ENCODE measurements at places on chromosomes 3 and 15. TPM values are rescaled to one million over a fixed set of nuclear protein-coding genes. Genes with fewer than 3 reads are reported as not detected.

DNA sequence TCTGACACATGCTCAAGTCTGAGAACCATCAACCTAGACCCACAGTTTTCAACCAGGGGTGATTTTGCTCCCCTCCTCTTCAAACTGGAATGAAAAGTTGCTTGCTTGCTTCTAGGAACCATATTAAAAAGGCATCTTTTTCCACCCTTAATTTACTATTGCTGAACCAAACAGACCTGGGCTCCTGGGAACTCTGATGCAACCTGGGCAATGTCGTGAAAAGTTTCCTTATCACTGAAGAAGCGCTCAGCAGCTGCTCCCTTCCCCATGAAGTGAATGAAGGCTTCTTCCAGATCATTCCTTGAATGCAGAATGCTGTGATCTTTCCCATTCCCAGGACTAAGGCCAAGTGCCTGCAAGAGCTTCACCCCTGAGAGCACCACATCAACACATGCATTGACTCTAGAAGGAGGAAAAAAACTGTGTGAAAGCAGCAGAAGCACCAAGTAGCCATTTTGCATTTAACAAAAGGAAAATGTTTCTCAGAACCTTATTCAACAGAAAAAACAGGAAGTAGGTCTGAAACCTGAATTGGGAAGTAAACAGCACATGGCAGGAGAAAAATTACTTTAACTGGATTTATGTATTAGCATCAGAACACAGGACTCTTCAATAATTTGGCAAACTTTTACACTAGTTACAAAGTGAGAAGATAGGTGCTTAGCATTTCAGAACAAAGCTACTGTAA lies 8.7 kb downstream of the ADPGK start:
- DNase-seq, result no peak

DNA sequence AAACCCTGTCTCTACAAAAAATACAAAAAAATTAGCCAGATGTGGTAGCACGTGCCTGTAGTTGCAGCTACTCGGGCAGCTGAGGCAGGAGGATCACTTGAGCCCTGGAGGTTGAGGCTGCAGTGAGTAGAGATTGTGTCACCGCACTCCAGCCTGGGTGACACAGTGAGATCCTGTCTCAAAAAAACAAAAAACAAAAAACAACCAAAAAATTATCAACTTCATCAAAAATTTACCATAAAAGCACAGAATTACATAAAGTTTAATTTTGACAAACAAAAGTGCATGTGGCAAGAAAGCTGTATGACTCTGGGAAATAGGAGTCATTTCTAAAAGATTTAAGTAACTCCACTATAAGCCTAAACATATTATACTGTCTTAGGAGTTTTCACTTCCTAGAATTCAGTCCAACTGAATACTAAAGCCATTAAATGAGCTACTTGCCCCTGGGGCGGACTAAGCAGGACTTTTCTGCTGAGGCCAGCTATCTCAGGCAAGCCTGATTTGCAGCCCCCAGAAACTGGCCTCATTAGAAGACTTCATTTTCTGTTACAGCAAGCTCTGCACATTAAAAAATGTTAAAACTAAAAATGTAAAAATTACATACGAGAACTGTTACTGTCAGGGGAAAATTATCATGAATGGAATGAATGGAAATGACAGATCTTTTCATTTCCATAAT lies 23.0 kb downstream of the HSPBAP1 start:
- DNase-seq, result no peak

DNA sequence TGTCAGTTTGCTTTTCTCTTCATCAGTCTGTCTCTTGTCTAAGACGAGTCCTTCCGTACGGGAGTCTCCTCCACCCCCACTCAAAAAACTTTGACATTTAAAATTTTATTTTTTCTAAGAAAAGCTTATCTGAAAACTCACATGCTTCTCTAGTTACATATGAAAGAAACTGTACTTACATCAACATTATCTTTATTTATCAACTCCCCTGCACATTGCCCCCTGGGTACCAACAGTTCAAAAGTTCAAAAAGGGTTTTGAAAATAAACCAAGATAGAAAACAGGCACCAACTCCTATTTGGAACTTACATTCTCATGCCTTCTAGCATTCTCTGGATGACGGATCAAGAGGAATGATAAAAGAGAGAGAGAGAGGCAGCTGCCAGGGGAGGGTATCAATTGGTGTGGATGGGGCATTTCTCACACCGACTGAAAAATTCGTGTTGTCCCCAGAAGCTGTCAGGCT lies 182.5 kb downstream of the FOXP1 start:
- DNase-seq, result peak; percentile 38

- no peak for DNase-seq
Observed at GRCh38 chr3:32147509-32147908, 41.1 kb downstream of the GPD1L start.

DNA sequence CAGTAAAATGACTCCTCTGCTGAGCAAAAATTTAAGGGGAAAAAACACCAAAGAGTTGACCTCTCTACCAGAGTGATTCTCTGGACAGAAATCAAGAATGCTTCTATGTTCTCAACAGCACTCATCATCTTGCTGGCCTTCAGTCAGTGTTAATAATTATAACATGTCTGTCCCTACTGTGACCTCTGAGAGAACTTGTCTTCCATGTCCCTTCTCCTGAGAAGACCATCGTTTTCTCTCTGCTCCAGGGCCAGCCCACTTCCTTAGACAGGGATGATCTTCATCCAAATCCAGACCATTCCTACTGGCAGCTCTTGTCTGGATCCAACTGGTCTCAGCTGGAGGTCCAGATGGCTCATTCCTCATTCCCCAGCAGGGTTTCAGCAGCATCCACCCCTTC lies 139.0 kb upstream of the NECTIN3 start:
- no peak for DNase-seq

- DNase-seq, result no peak
Observed at GRCh38 chr3:15633766-15634598, 32.4 kb downstream of the BTD start.

GRCh38 chr3:14467814-14468620 lies 65.6 kb downstream of the SLC6A6 start:
- peak; percentile 87 for DNase-seq

- no peak for DNase-seq
Observed at GRCh38 chr3:71701251-71701762, 23.9 kb downstream of the EIF4E3 start.

DNA sequence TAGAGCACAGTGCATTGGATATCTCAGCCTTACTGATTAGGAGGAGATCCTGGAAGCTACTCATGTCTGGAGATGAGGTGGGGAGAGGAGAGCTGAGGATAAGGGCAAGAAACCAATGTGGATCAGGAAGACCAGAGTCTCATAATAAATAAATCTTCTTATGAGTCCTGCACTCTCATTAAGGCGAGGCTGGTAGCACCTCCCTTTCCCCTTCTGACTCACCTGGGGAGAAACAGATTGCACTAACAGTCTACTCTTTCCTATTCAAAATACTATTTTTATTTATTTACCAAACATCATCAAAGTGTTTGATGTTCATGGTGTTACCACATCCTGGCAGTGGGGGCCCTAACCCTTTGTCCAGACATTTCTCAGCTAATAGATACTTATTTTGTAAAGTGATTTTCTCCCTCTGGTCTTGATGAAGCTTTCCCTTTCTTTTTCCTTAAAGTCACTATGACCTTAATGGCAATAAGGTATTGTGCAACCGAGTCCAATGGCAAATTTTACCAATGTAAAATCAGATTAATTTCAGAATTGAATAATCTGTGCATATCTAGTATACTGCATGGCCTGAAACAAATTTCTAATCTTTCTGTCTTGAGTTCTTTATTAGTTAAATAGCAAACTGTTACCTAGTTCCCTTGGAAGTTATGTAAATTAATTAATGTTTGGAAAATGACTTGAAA lies 81.1 kb downstream of the IQCH start:
- DNase-seq, result no peak

- peak; percentile 60 for DNase-seq
Observed at GRCh38 chr3:125585595-125586223, 9.6 kb downstream of the OSBPL11 start.

DNA sequence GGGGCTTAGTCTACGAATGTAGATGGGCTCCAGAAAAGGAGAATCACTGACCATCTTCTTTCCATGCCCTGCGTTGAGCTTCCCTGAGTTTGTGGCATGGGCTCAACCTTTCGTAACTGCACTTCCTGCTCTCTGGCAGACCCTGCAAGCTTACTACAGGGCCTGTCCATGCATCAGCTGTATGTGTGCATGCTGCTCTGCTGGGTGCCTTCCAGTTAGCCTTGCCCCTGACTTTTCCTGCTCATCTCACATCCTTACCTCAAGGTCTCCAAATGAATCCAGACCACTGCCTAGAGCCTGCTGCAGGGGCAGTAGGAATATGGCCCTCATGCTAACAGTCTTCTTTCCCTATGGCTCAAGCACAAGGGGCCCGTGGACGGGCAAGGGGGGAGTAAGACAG lies 2.0 kb upstream of the TF start:
- no peak for DNase-seq

DNA sequence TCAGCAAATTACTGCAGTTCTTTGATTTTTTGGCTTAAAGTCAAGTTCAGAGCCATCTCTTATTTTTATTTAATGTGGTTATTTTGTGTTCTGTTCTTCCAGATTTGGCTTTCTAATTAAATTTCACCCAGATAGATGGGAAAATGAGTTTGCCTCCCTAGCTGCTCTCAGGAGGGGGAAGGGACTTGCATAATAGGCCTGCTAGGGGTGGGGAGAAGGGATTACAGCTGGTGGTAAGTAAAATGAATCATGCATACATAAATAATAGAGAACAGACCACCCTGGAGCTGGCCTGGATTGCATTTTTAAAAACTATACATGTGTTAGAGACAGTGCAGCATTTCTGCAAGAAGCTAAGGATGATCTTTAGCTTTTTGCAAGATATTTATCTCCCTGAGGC lies 3.9 kb upstream of the PXYLP1 start:
- no peak for DNase-seq

DNA sequence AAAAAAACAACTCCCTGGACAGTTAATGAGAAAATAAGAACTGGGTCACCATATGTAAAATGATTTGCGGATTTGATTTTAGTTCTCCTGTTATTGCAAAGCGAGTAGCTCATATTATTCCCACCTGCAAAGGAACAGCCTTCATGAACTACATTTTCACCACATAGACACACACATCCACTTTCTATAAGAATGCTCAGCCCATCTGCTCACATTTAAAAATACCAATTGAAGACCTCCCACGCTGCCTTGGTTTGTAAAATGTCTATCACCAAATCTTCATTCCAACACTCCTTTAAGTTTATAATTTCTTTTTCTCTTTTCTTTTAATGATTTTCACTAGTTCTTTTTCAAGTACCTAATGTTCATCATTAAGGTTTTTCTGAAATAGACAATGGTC lies 148.6 kb downstream of the FGF12 start:
- no peak for DNase-seq

GRCh38 chr15:86759800-86760523 lies 680.3 kb downstream of the AGBL1 start:
- no peak for DNase-seq

- DNase-seq, result no peak
Observed at GRCh38 chr15:96891046-96891445, 560.5 kb downstream of the NR2F2 start.

DNA sequence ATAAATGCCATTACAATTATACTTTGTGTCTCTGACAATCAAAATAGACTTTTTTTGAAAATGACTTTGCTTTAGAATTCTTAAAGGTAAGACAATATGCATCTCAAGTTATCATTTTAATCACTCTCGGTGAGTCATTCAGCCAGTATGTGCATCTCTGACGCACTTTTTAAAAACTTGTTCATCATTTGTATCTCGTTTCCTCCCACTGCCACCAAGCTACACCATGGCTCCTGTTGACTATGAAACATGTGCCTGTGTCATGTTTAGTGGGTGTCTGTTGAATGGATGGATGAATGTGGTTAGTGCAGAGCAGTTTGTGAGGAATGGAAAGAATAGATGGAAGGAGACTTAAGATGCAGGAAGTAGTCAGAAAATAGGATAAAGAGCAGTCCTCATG lies 68.6 kb downstream of the ARPP21 start:
- DNase-seq, result no peak

DNA sequence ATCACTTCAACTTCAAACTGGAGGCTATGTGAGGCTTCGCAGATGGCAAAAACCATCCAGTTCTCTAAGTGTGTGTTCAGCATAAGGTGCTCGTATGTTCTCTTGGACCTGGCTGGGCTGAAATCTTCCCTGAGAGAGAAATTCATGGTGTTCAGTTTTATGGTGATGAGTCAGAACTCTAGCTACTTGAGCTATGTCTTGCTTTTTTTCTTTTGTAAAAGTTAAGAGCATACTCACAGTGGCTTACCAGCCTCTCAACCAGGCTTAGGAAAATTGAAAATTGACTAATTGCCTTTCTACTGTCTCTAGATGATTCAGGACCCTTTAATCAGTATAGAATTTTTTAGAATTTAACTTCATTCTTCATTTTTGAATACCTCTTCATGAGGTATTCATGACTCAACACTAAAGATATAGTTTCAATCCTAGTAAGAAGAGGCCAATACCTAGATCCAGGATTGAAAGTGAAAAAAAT lies 617.5 kb downstream of the TBL1XR1 start:
- no peak for DNase-seq

The GPR62 gene
- not detected for polyA plus RNA-seq

The ATP13A4 gene
- not detected for polyA plus RNA-seq
